ENCODE measurements at places on chromosomes 3 and 15. TPM values are rescaled to one million over a fixed set of nuclear protein-coding genes. Genes with fewer than 3 reads are reported as not detected.

Gene FSTL1
- 0.37 TPM for total RNA-seq

Gene CAPN3
- 2.5 TPM for total RNA-seq

DNA sequence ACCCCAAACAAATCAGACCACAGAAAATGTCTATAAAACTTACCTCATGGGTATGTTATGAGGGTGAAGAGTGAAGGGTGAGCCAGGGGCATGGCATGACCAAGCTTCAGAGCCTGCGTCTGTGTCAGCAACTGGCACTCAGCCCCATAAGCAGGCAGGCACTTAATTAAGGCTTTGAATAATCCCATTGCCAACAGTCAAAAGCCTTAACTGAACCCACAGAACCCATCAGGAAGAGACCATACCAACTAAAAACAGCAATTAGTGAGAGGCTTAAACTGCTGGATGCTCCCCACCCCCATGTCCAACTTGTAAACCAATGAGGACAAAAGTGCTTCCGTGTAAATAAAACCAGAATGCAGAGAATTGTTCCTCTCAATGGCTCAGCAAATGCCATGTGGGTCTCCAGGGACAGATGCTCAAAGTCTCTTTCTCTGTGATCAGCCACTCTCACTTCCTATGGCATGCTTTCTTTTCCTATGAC is 126.0 kb downstream of the MYLK start:
- no peak for DNase-seq
- no peaks in the 10 kb centered on the region for H3K36me3 ChIP-seq
- H3K27ac ChIP-seq, result no peak overlapping the region
- peaks cover 13% of the 10 kb centered on the region for H3K4me1 ChIP-seq
- H3K27me3 ChIP-seq, result peaks cover 25% of the 10 kb centered on the region
- H3K4me3 ChIP-seq, result no peak overlapping the region

- H3K4me3 ChIP-seq, result no peak overlapping the region
- peaks cover 40% of the 10 kb centered on the region for H3K36me3 ChIP-seq
- no peaks in the 10 kb centered on the region for H3K27me3 ChIP-seq
- DNase-seq, result no peak
- no peaks in the 10 kb centered on the region for H3K4me1 ChIP-seq
- H3K27ac ChIP-seq, result no peak overlapping the region
Measured at GRCh38 chr3:69005791-69006482, 7.5 kb downstream of the EOGT start.

Gene TEX55
- not detected for total RNA-seq

DNA sequence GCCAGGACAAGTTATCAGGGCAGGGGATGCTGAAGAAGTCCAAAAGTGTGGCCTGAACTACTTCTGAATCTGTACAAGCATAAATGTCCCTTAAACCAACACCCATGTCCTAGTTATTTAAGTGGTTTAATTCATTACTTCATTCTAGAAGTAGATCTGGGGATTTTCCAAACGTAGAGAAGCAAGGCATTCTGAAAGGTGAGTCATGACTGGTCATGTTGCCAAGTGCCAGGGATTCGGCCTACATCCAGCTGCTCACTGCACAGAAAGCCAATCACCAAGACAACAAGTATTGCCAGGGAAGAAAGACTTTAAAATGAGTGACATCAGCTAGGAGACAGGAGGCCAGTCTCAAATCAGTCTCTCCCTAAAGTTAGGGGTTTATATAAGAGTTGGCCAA is 396.6 kb downstream of the GABRB3 start:
- no peak for DNase-seq
- no peaks in the 10 kb centered on the region for H3K36me3 ChIP-seq
- no peak overlapping the region for H3K4me3 ChIP-seq
- H3K4me1 ChIP-seq, result no peaks in the 10 kb centered on the region
- no peaks in the 10 kb centered on the region for H3K27me3 ChIP-seq

GRCh38 chr3:129628169-129628522 is 21.7 kb upstream of the PLXND1 start:
- no peak overlapping the region for H3K27ac ChIP-seq
- H3K4me3 ChIP-seq, result peak overlapping the region; percentile 75
- peaks cover 11% of the 10 kb centered on the region for H3K27me3 ChIP-seq
- no peak for DNase-seq

GRCh38 chr3:149426325-149426724 is 48.2 kb upstream of the TM4SF4 start:
- peaks cover 14% of the 10 kb centered on the region for H3K27me3 ChIP-seq
- H3K4me3 ChIP-seq, result no peak overlapping the region
- H3K27ac ChIP-seq, result no peak overlapping the region
- DNase-seq, result no peak
- H3K4me1 ChIP-seq, result no peaks in the 10 kb centered on the region

GRCh38 chr3:171673951-171674350 is 136.3 kb downstream of the PLD1 start:
- DNase-seq, result no peak
- H3K4me1 ChIP-seq, result no peaks in the 10 kb centered on the region
- H3K36me3 ChIP-seq, result no peaks in the 10 kb centered on the region
- no peak overlapping the region for H3K27ac ChIP-seq

- H3K27ac ChIP-seq, result no peak overlapping the region
- H3K27me3 ChIP-seq, result peaks cover 17% of the 10 kb centered on the region
- H3K4me1 ChIP-seq, result peaks cover 6% of the 10 kb centered on the region
- no peaks in the 10 kb centered on the region for H3K36me3 ChIP-seq
- H3K4me3 ChIP-seq, result no peak overlapping the region
Measured at GRCh38 chr3:12798559-12799179, 2.2 kb downstream of the CAND2 start.

Gene WDR93
- total RNA-seq, result not detected

Gene LMAN1L
- total RNA-seq, result 1.0 TPM

- DNase-seq, result no peak
- H3K27me3 ChIP-seq, result no peaks in the 10 kb centered on the region
- H3K27ac ChIP-seq, result no peak overlapping the region
- no peaks in the 10 kb centered on the region for H3K4me1 ChIP-seq
Measured at GRCh38 chr3:73419179-73419803, 205.4 kb downstream of the PDZRN3 start.

GRCh38 chr15:77104155-77104554 is 33.2 kb upstream of the TSPAN3 start:
- no peaks in the 10 kb centered on the region for H3K36me3 ChIP-seq
- H3K27ac ChIP-seq, result no peak overlapping the region
- DNase-seq, result no peak

Gene ISL2
- 0.32 TPM for total RNA-seq

Gene NPAP1
- not detected for total RNA-seq

- no peak overlapping the region for H3K4me3 ChIP-seq
- no peaks in the 10 kb centered on the region for H3K4me1 ChIP-seq
- no peaks in the 10 kb centered on the region for H3K36me3 ChIP-seq
- H3K27ac ChIP-seq, result no peak overlapping the region
Measured at GRCh38 chr3:168073842-168074605, 21.7 kb downstream of the GOLIM4 start.

- peaks cover 2% of the 10 kb centered on the region for H3K27me3 ChIP-seq
- no peaks in the 10 kb centered on the region for H3K36me3 ChIP-seq
- H3K4me3 ChIP-seq, result no peak overlapping the region
Measured at GRCh38 chr3:13851997-13852637, 27.8 kb downstream of the WNT7A start.

GRCh38 chr3:112122870-112123269 is 10.2 kb downstream of the GCSAM start:
- no peaks in the 10 kb centered on the region for H3K27me3 ChIP-seq
- DNase-seq, result no peak
- H3K27ac ChIP-seq, result no peak overlapping the region
- H3K4me1 ChIP-seq, result peaks cover 60% of the 10 kb centered on the region

DNA sequence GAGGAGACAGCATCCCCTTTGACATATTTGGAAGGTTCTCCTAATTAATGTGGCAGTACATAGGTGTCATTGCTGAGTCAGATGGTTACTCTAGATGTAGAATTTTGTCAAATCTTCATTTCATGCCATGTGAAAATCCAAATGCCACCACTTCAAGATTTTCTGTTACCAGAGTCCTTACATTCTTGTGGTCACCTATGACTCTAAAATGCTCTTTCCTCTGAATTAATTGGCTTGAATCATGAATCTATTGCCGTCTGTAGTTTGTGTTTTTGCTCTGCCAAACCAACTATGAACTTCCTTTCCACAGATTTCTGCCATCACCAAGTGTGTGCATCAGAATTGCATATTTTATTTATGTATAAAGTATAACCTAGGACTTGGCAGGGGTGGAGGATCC is 269.4 kb upstream of the ZPLD1 start:
- H3K4me1 ChIP-seq, result peaks cover 3% of the 10 kb centered on the region
- no peaks in the 10 kb centered on the region for H3K36me3 ChIP-seq
- DNase-seq, result no peak
- H3K27me3 ChIP-seq, result no peaks in the 10 kb centered on the region
- H3K4me3 ChIP-seq, result no peak overlapping the region

Gene GOLGA8J
- 0.34 TPM for total RNA-seq

Gene SUSD5
- total RNA-seq, result not detected

GRCh38 chr15:46416544-46416943 is 781.7 kb downstream of the SQOR start:
- no peaks in the 10 kb centered on the region for H3K27me3 ChIP-seq
- H3K4me1 ChIP-seq, result no peaks in the 10 kb centered on the region
- H3K36me3 ChIP-seq, result no peaks in the 10 kb centered on the region
- DNase-seq, result no peak
- H3K27ac ChIP-seq, result no peak overlapping the region

DNA sequence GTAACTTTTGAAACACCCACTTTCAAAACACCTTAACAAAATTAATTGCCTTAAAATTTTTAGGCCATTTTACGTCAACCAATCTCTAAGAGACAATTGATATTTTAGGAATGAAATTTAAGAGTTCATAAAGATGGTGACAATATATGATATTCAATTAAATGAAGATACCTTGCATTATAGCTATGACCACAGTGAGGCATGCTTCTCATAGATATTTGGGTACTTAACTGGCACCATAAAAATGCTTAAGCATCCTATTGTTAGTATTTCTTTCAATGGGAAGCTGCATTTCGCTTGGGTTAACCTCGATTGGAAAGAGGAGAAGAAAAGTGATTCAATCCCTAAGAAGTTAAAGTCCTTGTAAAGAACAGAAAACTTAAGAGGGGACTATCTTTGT is 209.0 kb downstream of the GAP43 start:
- no peak for DNase-seq
- H3K36me3 ChIP-seq, result no peaks in the 10 kb centered on the region
- no peak overlapping the region for H3K4me3 ChIP-seq
- no peak overlapping the region for H3K27ac ChIP-seq
- peaks cover 24% of the 10 kb centered on the region for H3K27me3 ChIP-seq
- no peaks in the 10 kb centered on the region for H3K4me1 ChIP-seq

DNA sequence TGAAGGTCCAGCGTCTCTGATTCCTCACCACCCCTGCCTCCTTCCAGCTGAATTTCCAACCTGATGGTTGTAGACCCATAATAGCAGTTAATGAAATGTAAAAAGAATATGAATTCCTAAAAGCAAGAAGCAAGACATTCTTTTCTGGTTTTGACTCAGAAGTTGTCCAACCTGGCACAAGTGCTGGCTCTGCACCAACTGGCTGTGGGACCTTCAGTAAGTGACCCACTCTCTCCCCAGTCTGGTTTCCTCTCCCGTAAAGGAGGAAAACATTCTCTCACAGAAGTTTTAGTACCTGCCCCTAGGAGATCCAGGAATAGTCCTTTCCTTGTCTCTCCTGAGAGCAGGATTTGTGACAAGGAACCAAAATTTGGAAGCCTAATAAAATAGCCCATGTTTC is 236.9 kb upstream of the TRIM42 start:
- H3K4me1 ChIP-seq, result no peaks in the 10 kb centered on the region
- no peaks in the 10 kb centered on the region for H3K36me3 ChIP-seq
- no peak for DNase-seq

DNA sequence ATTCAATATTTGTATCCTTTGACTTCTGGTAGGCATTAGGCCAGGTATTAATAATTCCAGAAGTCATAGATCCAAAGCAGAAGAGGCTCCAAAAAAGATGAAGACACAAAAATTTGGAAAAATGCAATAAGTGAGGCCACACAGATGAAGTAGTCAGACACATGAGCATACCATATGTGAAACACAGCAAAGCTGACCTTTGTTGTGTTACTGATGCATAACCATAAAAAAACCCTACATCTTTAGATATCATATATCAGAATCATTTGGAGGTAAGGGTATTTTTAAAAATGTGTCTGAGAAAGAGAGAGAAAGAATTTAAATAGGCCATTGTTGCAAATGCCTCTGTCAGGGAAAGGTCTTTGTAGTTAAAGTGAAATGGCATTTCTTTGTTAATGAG is 314.9 kb downstream of the SLC9A9 start:
- no peak overlapping the region for H3K27ac ChIP-seq
- H3K4me3 ChIP-seq, result no peak overlapping the region
- DNase-seq, result no peak

Gene GPR176
- not detected for total RNA-seq

DNA sequence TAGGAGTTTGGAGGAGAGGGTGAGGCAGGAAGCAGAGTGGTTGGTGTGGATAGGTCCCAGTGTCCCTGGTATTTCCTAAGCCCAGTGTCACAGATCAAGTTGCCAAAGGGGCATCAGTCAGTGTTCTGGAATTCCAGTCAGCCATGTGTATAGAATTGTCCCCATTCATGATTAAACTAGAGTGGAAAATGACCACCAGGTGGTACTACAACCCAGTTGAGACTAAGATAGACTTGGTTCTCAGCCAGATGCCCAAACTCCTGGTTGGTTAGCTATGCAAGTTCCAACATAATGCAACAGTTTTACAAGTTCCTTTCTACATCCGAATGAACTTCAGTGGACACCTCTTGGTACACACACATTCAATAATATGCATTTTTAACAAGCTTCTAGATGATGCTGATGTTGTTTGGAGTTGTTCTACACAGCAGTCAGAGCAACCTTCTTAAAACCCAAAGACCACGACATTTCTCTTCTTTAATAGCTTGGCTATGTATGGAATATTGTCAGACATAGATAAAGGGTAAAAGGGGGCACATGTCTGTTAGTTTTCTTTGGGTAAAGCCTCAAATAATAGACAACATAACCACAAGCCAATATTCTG is 8.4 kb upstream of the ATR start:
- H3K27ac ChIP-seq, result no peak overlapping the region
- no peak overlapping the region for H3K4me3 ChIP-seq
- H3K36me3 ChIP-seq, result no peaks in the 10 kb centered on the region
- DNase-seq, result peak; percentile 42

GRCh38 chr15:56628893-56629532 is 104.3 kb downstream of the ZNF280D start:
- H3K36me3 ChIP-seq, result peaks cover 9% of the 10 kb centered on the region
- H3K4me3 ChIP-seq, result no peak overlapping the region
- no peak for DNase-seq
- H3K27ac ChIP-seq, result no peak overlapping the region
- H3K4me1 ChIP-seq, result peaks cover 5% of the 10 kb centered on the region

Gene DPPA2
- not detected for total RNA-seq

GRCh38 chr3:169105561-169105960 is 558.0 kb downstream of the MECOM start:
- no peaks in the 10 kb centered on the region for H3K4me1 ChIP-seq
- no peak for DNase-seq
- no peaks in the 10 kb centered on the region for H3K27me3 ChIP-seq
- H3K4me3 ChIP-seq, result no peak overlapping the region

- H3K4me3 ChIP-seq, result no peak overlapping the region
- peaks cover 20% of the 10 kb centered on the region for H3K27me3 ChIP-seq
- peak; percentile 79 for DNase-seq
Measured at GRCh38 chr3:126679318-126679751, 24.4 kb upstream of the TXNRD3 start.

- H3K4me3 ChIP-seq, result no peak overlapping the region
- no peak for DNase-seq
- H3K36me3 ChIP-seq, result peaks cover 42% of the 10 kb centered on the region
Measured at GRCh38 chr3:52544937-52545336, 8.5 kb downstream of the UQCC5 start.

Measured in activated CD8-positive, alpha-beta T cell treated with anti-CD3 and anti-CD28 coated beads, Interleukin-2, amount 10 ng/mL, durations not matched to agents 7 days and 5 days (primary cell).